ENCODE measurements at places on chromosomes 2 and 18. TPM values are rescaled to one million over a fixed set of nuclear protein-coding genes. Genes with fewer than 3 reads are reported as not detected.

Gene CLEC4F
- total RNA-seq: not detected

Gene CFAP65
- total RNA-seq: 0.03 TPM

Gene MYCN
- 0.07 TPM for total RNA-seq

Gene ADD2
- total RNA-seq: not detected

Gene TWSG1
- total RNA-seq: 148 TPM

Gene DIPK1C
- total RNA-seq: not detected

Gene ERCC3
- 40.7 TPM for total RNA-seq

Gene SPP2
- total RNA-seq: not detected
